ENCODE measurements at places on chromosomes 6 and 20.

- DNase-seq, result no peak
Measured at GRCh38 chr6:29593199-29593855, 8.4 kb downstream of the OR2H2 start.

DNA sequence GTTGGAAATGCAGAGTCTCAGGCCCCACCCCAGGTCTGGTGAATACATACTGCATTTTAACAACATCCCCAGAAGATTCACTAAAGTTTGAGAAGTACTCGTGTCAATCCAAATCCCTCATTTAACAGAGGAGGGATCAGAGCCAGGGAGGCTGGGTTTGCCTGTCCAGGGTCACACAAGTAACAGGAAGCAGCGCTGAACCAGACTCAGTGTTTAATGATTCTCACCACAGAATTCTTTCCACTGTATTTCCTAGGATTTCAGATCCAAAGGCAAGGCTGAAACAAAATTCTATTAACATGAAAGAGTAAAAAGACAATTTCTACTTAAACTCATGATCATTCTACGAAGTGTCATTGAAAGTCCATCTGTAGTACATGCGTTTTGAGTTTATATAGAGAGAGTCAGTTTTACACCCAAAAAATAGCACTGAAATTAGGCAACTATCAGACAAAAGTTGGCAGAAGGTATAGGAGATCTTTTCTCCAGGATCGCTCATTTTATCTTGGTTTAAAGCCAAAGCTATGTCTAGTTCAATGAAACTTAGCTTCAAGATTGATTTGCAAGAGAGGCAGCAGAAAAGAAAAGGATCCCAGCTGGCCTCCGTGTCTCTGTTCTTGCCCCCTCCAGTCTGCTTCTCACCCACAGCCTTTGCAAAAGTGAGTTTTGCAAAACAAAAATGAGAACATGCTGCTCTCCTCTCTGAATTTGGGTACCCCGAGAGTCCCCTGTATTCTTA, 6.0 kb upstream of the AGPAT4 start:
- no peak for DNase-seq

DNA sequence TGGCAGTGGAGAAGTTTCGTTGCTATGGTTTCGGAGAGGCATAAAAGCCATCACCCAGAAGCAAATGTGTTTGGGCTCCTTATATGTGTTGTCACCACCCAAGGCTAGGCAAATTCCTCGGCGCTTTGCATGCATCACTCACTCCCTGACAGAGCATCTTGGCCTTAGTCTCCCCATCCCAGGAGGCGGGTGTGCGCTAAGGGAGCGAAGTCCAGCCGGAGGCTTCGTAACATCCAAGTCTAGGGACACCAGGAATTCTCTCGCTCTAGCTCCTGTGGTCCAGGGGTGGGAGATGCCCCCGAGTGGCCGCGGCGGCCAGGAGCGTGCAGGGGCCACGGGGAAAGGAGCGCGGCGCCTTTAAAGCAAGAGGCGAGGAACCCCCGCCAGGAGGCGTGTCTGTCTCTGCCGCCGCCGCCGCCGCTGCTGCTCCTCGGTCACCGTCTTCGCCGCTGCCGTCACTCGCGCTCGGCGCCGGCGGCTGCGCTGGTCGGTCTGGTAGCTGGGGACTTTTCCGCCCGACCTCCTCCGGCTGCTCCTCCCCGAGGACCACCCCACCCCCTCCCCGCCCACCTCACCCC, at the start of gene GRIK2:
GRIK2 (plus strand) TSS at position 458 of the 578 bp plus-strand sequence.
- no peak for DNase-seq

DNA sequence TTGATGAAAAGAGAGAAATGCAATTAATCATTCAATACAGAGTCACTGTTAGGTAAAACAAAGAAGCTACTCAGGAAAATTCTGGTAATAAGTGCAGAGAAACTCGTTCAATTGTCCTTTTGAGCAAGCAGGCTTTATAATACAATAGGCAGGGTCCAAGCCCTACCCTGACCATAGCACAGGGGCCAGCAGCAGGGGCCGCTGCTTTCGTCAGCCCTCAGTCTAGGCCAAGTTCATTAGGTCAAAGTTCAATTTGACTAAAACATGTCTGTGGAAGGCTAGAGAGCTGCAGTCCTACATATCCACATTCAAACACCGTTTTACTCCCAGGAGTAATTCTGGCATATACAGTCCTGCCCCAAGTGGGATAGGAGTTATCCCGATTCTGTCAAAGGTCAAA, 94.6 kb downstream of the BCAS1 start:
- no peak for DNase-seq

GRCh38 chr6:169051371-169051770, 202.3 kb downstream of the THBS2 start:
- peak; percentile 90 for DNase-seq

DNA sequence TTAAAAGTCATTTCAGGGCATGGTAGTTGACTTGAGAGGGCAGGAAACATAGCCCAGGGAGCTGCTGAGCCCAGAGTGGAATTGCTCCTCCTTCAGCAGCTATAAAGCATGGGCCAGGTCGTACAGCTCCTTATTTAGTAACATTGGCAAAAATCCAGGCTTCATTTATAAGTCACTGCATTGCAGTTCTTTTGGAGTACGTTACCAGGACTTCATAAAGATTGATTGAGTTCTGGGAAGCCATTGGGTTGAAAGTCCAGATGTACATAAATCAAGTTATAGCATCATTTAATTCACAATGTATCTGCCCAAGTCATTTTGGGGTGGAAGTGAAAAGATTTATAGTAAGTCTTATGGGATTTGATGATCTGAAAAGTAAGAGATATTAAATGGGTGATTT, 53.0 kb upstream of the ANKEF1 start:
- DNase-seq, result no peak

DNA sequence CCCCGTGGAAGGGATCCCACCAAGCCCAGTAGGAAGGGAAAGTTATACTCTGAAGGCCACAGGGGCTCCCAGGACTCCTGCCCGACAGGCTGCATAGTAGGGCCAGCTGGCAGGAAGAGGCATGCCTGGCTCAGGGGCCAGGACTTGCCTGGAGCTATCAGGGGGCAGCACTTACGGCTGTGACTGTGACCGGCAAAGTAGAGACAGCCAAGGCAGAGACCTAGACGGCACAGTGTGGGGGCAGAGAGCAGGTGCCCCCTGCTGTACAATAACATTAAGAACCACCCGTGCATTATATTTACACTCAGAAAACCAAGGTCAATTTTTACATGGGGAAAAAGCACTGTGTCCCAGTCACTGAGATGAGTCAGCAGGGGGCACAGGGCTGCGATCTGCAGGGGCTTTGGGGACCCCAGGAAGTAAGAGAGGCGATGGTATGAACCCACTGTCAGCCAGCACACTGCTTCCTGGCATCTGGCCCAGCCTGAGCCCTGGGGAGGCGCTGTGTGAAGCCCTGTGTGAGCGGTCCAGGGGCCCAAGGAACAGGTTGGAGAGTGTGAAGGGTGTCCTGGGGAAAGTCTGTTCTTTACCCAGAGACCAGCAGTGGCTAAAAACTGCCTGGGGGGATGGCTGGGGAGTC, 9.9 kb downstream of the CCDC167 start:
- DNase-seq, result no peak

- DNase-seq, result no peak
Measured at GRCh38 chr6:3324262-3324942, 65.7 kb downstream of the PSMG4 start.

GRCh38 chr6:36372088-36372487, 15.4 kb downstream of the ETV7 start:
- DNase-seq, result no peak

- no peak for DNase-seq
Measured at GRCh38 chr6:20441921-20442320, 40.2 kb downstream of the E2F3 start.

GRCh38 chr6:16238963-16239797, 793 bp downstream of the GMPR start:
- no peak for DNase-seq

- peak; percentile 82 for DNase-seq
Measured at GRCh38 chr6:142444881-142445301, 143.1 kb downstream of the ADGRG6 start.

GRCh38 chr6:214428-214827, 77.9 kb upstream of the DUSP22 start:
- no peak for DNase-seq

- DNase-seq, result no peak
Measured at GRCh38 chr6:154468760-154469159, 41.7 kb downstream of the CNKSR3 start.

DNA sequence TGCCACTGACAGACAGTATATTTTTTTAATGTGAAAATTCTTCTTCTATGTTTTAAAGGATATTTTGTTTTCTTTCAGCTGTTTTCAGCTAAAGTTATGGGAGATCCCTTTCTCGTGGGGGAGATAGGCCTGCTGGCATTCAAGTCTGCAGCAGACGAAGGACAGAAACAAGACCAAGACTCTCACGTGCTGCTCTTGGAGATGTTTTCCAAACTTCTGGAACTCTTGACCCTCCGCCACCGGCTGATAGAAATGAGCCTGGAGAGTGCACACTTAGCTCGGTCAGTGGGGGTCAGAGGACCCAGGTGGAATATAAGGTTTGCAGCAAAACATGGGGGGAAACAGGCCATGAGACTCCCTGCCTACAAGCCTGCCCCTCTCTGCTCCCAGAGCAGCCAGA, 120.5 kb downstream of the CD164 start:
- DNase-seq, result no peak

DNA sequence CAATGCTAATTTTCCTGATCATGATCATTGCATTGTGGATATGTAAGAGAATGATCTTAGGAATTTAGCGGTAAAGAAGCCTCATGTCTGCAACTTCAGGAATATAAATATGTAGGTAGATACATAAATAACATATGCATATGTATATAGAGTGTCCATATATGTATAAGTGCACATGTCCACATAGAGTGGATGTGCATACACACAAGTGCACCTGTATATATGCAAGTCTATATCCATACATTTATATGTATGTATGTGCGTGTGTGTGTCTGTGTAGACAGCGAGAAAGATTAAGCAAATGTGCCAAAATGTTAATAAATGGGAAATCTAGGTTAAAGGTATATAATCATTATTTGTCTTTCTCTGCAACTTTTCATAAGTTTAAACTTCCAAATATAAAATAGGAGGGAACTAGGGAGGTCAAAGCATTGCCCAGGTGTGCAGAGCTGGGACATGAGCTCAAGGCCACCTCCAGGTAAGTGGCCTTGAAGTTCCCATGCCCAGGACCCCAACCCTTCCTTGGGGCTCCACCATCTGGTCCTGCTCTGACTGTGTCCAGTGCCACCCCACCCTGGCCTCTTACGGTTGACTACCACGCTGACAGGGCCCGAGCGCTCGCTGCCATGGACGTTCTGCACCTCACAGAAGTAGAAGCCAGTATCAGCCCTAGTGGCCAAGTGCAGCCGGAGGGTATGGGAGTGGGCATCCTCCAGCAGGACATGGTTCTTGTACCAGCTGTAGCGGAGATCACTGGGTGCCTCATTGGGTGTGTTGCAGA, 9.6 kb downstream of the SIGLEC1 start:
- no peak for DNase-seq

DNA sequence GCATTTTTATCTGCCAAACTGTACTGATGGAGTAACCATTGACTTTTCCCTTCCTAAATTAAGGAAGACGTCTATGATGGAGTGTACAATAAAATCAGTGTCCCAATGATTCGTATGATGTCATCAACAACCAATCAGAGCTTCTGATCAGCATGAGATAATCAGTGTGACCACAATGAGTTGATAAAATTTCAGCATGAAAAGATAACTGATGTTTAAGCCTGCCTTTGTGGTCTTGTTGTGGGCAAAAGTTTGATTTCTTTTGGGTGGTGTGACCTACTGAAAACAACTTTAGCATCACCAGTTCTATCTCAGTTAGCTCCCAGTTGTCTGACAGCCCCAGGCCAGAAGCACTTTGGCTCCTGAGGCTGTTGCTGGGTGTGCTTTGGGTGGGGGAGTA, 3.3 kb downstream of the PCIF1 start:
- no peak for DNase-seq

DNA sequence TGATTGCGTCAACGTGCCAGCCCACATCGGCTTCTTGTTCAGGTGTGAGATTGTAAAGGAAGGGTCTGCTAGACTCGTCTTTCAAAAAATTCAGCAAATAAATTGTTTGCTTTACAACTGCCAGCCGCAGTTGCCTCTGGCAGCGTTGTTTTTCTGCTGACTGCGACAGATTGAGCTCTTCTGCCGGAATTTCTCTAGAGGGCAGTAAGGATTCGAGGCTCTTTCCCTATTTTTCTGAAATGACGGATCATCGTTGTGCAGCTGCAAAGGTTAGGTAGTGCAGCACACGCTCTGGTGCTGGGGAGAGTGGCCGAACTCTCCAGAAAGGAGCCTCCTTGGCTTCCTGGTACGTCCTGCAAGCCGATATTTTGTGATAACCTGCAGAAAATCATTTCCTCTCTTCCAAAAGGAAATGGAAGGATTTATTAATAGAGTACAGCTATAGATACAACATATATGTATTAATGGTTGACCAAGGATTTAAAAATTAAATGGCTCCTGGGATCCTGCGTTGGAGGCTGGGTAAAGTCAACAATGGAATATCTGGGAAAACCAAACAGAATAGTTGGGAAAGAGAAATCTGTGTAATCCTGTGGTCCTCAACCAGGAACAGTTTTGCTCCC, 121.9 kb upstream of the ZFP64 start:
- DNase-seq, result no peak

GRCh38 chr20:63409834-63410435, 48.8 kb upstream of the CHRNA4 start:
- no peak for DNase-seq

- DNase-seq, result no peak
Measured at GRCh38 chr20:59944726-59945125, 4.5 kb downstream of the FAM217B start.
